D721Med (cell line): ENCODE measurements at places on chromosomes 12 and 14.

GRCh38 chr12:10540776-10541205 is 35.1 kb downstream of the EIF2S3B start:
- DNase-seq = no peak

GRCh38 chr12:63844391-63845341 is at the start of gene SRGAP1:
SRGAP1 (plus strand) TSS chr12:63844700; CDS start chr12:63844817, 117 bp downstream.
- DNase-seq = peak; percentile 31

DNA sequence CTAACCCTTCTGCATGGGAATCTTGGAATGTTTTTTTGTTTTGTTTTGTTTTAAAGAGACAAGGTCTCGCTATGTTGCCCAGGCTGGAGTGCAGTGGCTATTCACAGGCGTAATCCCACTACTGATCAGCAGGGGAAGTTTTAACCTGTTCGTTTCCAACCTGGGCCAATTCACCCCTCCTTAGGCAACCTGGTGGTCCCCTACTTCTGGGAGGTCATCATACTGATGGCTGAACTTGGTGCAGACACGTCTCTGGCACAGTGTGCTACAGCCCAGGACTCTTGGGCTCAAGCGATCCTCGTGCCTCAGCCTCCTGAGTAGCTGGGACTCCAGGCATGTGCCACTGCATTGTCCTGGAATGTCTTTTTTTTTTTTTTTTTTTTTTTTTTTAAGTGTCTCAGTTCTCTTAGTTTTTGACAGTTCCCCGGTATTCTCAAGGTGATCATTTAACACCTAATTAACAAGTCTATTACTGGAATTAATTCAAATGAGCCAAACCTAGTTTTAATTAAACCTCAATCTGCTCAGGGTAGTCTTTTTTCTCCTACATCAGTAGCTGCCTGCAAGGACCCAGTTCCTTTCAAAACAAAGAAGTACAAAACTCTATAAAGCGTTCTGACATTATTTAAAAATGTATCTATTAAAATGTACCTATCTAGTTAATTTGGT is 49.0 kb upstream of the ISM2 start:
- no peak for DNase-seq

DNA sequence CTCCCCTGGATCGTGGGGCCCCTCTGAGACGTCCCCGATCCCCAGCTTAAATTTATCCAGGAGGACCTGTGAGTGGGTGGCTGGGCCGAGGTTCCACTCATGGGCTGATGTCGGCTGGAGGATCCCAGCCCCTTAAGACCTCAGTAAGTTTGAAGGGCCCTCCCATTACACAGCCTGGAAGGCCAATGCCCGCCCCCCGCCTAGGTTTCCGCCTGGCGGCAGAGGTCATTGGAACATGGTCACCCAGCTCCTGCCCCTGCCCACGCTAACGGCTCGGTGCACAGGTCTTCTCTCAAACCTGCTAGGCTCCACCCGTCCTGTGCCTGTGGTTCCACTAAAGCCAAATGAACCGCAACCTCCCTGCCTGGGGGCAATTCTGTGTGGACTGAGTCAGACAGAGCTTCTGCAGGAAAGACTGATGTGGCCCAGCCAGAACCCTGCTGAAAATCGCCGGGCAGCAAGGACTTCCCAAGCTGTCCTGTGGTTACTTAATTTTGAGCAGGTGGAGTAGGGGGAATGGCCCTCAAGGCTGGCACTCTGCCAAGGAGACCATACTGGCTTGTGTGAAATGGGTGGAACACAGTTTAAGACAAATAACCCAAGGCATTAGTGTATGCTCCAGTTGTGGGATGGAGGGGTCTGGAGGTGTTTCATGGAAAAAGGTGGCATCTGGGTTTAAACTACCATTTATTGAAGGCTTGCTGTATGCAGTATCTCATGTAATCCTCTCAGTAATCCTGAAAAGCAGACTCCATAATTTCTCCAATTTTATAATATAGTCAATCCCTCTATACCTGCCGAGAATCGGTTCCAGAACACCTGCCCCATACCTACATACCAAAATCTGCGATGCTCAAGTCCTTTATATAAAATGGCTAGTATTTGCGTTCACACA is 903 bp upstream of the NT5DC3 start:
- DNase-seq = no peak
